ENCODE measurements at places on chromosomes 3 and 15.

DNA sequence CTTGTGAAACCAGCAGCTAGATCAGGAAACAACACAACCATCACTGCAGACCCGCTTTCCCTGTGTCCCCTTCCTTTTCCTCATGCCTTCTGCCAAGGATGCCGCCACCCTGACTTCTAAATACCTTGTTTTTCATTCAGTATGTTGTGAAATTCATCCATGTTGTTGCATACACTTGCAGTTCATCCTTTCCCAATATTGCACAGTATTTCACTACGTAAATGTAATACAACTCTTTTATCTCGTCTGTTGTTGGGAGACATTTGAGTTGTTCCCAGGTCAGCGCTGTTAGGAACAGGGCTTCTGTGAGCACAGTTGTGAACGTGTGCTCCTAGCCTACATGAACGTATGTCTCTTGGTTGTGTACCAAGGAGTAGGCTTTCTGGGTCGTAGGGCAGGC, 24.2 kb downstream of the TLNRD1 start:
- DNase-seq, result no peak

GRCh38 chr15:51798281-51798680, 31.2 kb upstream of the TMOD3 start:
- no peak for DNase-seq

DNA sequence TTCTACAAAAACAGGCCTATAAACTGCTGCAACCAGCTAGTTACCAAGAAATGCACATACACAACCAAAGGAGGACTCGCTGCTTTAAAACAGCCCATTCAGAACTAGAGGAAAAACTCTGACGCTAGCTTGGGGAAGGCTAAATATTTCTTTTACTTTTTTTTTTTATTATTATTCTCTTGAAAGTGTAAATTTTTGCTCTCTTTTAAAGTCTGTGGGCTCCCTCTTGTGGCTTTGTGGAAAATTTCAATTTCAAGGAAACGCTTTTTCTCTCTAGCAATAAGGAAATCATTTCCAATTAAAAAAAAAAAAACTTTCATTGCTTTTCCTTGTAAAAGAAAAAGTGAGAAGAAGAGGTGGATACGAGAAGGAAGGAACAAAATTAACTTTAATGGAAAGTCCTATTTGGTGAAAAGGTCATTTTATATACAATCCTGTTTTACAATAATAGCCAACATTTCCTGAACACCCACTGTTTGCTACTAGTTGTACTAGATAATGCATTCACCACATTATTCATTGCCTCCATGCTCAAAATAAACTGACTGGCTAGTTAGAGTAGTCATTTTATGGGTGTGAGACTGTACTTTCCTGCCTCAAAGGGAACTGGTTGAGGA, 51.2 kb upstream of the SAMMSON start:
- peak; percentile 23 for DNase-seq

DNA sequence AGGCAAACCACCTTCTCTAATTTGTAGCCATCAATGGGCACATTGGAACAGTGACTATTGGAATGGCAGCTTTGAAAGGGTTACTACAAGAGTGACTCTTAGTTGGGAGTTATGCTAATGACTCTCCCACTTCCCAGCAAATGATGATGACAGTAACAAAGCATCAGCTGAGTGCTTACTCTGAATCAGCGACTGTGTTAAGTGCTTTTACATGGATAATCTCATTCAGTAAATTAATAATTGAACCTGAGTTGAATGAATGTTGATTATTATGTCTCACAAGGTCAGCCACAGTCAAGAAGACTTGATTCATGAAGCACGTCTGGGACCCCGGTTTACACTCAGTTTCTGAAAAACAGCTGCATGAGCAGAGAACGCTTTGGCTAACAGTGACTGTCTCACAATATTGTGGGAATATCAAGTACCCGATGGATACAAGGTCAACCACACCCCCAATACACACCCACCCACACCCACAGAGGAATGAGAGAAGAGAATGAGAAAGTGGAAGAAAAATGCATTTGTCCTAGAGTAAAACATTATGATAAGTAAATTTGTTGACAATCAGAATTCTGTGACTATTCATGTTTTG, 242.0 kb upstream of the FEZF2 start:
- no peak for DNase-seq

- DNase-seq, result peak; percentile 71
Measured at GRCh38 chr15:88982304-88982945, 69.2 kb upstream of the MFGE8 start.

GRCh38 chr3:127949446-127950055, 34.5 kb downstream of the KBTBD12 start:
- no peak for DNase-seq

GRCh38 chr3:45319996-45320305, 68.4 kb upstream of the LARS2 start:
- no peak for DNase-seq

- DNase-seq, result no peak
Measured at GRCh38 chr15:79957741-79958140, 13.3 kb downstream of the BCL2A1 start.

DNA sequence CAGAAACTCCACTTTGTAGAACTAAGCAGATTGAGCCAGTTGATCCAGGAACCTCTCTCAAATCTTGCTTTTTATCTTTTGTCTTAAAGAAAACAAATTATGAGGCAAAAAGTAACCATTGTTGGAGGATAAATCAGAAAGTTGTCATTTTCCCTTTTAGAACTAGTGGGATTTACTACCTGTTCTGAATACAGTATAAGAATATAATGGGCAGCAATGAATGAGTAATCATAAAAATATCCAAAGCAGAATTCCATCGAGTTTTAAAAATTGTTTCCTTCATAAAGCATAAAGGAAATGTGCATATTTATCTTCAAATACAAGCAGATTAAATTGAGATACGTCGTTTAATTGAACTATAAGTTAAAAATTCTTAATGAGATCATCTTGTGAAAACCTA, 15.9 kb upstream of the ANO10 start:
- no peak for DNase-seq

- no peak for DNase-seq
Measured at GRCh38 chr3:183818041-183818620, 7.2 kb downstream of the MAP6D1 start.

- no peak for DNase-seq
Measured at GRCh38 chr3:58084788-58085543, 76.7 kb downstream of the FLNB start.

DNA sequence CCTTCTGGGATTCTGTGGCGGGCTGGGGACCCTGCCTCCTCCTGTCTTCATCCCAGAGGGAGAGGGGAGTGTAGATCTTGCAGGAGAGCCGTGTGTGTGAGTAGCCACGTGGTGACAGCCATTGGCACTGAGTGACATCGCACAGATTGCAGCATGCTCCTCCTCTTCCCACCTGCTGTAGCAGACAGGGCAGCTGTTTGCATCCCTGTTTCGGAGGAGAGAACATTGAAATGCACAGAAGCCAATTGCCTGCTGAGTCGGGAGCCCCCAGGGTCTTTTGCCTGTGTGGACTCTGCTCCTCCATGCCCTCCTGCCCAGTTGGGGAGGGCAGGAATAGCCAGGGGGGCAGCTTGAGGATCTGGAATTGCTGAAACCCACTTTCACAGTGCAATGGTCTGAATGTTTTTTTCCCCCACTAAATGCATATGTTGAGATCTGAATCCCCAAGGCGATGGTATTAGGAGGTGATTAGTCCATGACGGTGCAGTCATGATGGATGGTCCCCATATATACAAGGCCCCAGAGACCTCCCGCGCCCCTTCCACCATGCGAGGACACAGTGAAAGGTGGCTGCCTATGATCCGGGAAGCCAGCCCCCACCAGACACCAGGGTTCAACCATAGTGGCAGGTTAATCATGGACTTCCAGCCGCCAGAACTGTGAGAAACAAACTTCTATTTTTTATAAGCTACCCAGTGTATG, 66.8 kb downstream of the CHRNA7 start:
- DNase-seq, result no peak

- no peak for DNase-seq
Measured at GRCh38 chr15:74603026-74603788, 12.4 kb upstream of the CLK3 start.

GRCh38 chr15:86650094-86650493, 570.4 kb downstream of the AGBL1 start:
- no peak for DNase-seq

DNA sequence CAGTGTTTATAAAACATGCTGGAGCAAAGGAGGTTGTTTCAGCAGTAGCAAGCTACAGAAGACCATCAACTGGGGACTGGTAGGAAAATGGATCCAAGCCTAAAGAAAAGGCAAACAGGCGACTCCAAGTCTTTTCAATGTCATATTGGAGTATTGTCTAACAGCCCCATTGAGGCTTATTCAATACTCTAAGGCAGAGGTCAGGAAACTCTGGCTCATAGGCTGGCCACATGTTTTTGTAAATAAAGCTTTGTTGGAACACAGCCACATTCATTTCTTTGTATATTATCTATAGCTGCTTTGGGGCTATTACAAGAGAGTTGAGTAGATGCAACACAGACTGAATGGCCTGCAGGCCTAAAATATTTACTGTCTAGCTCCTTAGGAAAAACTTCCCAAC, 77.5 kb downstream of the RPL22L1 start:
- no peak for DNase-seq

DNA sequence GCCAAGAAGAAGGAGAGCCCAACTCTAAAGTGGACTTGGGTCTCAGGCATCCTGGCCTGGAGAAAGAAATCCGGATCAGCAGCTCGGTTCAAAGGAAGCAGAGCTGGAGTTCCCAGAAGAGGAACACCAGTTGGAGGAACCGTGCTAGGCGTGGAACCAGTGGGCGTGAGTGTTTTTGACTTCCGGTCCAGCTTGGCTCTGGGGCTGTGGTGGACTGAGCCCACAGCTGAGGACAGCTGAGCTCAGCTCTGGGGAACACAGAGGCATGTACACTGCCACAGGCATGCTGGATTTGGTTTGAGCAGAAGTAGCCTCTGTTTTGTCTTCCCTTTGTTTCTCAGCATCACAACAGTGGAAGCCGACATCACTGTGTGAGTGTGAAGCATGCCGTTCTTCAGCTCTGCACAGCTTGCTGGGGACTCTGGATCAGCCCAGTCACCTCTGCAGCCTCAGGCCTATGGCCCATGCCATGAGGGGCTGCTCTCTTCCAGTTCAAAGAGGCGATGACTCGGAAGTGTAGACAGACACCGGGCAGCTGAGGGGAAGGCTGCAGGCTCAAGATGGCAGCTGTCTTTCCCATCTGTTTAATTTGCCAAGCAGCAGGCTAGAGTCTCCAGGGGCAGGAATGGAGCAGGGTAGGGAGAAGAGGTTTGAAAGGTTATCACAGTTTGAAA, 185.8 kb upstream of the UBE3A start:
- no peak for DNase-seq

GRCh38 chr3:131221731-131222130, 159.8 kb upstream of the NUDT16 start:
- DNase-seq, result peak; percentile 87

DNA sequence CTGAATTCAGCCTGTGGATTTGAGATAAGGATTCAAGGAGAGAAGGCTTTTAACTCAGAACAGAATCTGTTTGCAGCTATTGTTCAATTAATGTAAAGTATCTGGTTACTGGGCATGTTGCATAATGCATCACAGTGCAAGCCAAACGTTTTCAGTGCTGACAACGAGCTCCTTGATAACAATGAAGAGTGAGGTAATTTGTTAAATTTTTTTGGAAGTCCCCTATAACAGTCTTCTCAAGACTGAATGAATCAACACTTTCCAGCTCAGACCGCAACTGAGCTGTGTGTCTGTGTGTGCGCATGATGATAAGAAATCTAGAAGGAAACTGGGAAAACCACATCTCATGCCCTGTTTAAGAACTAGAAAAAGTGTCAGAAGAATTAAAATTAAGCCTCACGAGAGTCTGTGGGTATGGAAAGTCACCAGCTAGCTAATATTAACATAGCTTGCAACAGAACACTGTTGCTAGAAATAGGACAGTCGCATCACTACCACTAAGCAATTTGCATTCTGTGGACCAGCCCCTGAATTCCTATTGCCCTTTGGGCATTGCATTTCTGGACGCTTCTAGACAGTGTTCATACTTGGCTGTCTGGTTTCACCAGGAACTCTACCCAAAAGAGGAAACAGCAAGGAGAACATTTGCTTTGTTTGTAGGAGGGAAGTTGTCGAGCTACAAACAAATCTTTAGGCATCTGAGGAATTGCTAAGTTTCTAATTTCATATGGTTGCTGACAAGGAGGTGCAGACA, 43.7 kb upstream of the ATP2C1 start:
- DNase-seq, result no peak

DNA sequence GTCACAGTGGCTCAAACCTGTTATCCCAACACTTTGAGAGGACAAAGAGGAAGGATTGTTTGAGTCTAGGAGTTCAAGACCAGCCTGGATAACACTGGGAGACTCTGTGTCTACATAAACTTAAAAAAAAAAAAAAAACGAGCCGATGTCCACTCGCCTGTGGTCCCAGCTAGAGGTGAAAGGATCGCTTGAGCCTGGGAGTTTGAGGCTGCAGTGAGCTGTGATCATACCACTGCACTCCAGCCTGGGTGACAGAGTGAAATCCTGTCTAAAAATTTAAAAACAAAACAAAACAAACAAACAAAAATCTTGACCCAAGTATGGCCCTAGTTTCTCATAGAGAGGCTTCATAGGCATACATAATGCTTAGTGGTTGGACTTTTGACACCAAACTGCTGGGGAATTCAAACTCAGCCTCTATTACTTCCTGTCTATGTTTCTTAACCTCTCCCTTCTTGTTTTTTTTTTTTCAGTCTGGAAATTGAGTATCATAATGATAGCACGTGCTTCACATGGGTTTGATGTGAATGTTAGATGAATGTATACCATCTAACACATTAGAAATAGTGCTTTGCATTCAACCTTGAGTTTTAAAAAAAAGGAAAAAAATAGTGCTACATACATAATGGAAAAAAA, 46.4 kb upstream of the CAPN7 start:
- no peak for DNase-seq

DNA sequence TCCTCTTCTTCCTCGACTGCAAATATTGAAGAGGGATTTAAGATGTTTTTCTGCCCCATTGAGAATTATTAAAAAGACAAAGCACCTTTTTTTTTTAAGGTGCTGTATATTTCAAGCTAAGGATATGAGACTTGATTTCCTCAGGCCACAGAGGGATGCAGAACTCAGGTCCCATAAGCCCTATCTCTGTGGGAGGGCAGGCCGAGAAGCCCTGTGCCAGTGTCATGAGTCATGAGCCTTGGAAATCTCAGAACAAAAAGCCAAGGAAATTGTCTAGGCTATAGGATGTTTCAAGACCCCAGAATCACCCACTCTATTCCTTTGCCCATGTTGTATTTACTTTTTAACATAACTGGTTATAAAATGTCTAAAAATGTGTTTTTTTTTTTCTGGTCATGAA, 7.3 kb downstream of the ESYT3 start:
- DNase-seq, result no peak

DNA sequence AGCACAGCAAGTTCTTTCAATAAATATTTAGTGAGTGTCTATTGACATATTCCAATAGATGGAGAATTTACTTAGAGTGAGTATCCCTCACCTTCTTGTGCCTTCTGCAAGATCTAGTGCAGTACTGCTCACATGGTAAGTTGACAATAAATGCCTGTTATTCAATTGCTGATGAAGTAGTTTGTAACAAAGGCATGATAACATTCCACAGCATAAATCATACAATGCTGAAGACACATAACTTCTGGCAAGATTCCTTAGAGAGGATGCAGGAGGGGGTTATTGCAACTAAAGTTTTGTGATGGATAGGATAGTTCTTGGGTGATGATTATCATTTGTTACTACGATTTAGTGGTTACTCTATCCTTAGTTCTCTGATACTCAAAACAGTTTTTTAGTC, 112.2 kb upstream of the RBMS3 start:
- no peak for DNase-seq

- DNase-seq, result no peak
Measured at GRCh38 chr3:8387571-8387970, 114.1 kb upstream of the LMCD1 start.

- DNase-seq, result no peak
Measured at GRCh38 chr15:45182996-45183395, 4.8 kb downstream of the SHF start.
